ENCODE measurements at places on chromosomes 2 and 18.

DNA sequence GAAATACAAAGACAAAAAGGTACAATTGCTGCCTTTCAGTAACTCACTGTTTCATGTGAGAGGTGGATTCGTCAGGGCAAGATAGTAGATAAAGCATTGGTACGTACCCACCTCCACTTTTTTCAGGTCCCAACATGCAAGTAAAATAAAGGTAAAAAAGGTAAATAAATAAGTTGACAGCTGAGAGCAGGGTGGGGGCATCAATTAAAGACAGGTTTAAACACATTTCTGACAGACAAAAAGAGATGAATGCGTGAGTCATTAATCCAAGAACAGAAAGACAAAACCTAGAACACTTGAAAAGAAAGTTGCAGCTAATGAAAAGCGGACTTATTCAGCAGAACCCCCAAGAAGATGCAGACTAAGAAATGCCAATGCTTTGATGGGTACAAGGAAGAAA, 979.6 kb upstream of the CDH2 start:
- no peak for DNase-seq

- no peak for DNase-seq
Measured at GRCh38 chr2:150994076-150994475, 267.6 kb downstream of the RBM43 start.

GRCh38 chr2:200025717-200026116, 70.3 kb downstream of the MAIP1 start:
- DNase-seq: no peak

DNA sequence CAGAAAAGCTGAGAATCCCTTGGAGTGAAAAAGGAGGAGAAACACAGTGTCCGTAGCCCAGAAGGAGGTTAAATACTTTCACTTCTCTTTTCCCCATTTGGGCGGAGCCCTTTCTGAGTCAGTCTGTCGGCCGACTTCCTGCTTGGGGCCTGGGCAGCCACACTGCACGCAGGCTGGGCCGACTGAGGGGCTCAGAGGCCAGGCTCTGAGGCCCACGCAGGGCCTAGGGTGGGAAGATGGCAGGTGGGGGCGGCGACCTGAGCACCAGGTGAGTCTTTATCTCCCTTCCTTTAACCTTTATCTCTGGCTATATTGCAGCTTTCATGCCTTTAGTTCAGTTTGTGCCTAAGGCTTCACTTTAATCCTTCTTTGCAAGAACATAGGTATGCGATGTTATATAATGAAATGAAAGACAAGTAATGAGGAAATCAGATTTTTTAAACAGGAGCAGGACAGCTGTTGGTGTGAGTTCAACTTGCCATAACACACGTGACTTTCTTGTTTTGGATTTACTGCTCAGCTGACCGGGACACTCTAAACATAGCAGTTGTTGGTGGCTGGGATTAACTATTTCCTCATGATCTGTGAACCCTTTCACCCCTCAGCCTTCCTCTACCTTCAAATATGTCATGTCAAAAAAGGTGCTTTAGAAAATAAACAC, at the start of gene SP100:
TSS of gene SP100 (plus strand) at position 141 of the 661 bp plus-strand sequence. CDS start at position 237, 96 bp downstream.
- peak; percentile 80 for DNase-seq

GRCh38 chr2:170113168-170113894, 64.6 kb upstream of the MYO3B start:
- no peak for DNase-seq

DNA sequence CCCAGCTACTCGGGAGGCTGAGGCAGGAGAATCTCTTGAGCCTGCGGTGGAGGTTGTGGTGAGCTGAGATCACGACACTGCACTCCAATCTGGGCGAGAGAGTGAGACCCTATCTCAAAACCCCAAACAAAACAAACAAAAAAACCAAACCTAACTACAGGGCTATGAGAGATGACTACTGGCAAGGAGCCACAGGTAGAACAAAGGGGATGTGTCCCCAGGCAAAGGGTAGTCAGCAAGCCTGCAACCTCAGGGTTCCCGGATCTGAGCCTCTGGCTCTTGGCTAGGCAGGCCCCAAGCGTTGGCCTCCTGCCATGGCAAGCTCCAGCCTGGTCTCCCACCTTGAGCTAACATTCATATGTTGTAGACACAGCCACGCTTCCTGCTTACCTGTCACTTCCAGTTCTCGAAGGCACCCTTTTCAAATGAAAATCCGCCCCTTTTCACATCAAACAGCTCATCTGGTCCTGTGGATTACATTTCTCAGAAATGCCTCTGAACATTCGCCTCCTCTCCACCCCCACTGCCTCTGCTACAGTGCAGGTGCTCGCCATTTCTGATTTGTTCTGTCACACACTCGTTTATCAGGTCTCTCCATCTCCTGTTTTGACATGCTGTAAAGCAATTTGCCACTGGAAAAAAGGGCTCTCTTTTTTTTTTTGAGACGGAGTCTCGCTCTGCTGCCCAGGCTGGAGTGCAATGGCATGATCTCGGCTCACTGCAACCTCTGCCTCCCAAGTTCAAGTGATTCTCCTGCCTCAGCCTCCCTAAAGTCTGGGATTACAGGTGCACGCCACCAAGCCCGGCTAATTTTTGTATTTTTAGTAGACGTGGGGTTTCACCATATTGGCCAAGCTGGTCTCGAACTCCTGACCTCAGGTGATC, 13.1 kb upstream of the ACTR3 start:
- peak; percentile 46 for DNase-seq

- no peak for DNase-seq
Measured at GRCh38 chr18:12299862-12300261, 8.2 kb upstream of the TUBB6 start.

GRCh38 chr2:37098416-37099118, 14.2 kb downstream of the GPATCH11 start:
- DNase-seq: no peak

DNA sequence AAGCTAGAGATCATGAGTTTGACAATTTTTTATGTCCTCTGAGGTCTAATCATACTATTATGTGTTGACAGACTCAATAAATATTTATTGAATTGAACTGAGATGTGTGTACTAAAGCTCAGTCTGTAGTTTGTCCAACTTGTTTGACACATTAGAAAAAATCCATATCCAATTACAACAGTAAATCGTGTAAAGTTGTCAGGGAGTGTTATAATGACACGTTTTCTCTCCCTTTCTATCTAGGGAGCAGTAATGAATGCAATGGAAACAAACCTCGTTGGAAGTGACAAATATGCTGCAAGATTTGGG, 28.4 kb downstream of the ITGA4 start:
- no peak for DNase-seq

DNA sequence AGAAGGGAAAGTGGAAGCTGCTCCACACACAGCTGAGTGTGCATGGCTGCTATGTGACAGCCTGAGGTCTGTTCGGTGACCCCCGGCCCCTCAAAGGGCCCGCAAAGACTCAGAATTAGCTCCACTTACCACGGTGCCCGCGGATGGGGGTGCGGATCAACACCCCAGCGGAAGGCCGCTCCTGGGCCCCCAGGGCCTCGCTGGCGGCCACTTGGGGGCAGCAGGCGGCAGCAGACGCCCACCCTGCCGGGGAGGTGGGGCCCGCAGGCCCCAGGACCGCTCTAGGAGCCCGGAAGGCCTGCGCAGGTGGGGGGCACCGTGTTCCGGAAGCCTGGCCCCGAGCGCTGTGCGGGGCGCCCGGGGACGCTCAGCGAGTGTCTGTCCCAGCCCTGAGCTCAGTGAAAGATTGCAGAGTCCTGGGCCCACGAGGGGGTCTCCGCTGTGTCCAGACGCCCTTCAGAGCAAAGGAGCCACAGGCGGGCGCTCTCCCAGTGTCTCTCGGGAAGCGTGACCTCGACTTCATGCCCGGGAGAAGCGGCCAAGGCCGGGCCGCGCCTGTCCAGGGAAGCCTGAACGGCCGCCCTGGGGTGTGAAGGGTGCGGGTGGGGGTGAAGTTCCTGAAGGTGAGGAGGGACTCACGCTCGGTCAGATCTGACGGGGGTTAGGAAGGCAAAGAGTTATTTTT, 118.7 kb downstream of the VAPA start:
- DNase-seq: peak; percentile 60

DNA sequence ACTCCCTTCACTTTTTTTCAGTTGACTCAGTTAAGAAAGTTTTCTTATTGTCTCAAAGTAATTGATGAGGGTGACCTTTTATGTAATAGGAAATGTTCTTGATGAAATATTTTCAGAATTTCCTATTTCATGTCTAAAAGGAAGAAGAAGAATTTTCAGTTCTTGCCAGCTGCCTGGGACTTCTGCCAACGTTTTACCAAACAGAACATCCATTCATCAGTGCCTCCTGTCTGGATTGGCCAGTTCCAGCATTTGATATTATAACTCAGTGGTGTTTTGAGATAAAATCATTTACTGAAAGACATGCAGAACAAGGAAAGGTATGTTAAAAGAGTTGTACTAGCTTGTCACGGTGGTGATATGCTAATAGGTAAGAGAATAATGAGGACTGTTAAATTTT, 104.7 kb upstream of the MYO3B start:
- DNase-seq: no peak

DNA sequence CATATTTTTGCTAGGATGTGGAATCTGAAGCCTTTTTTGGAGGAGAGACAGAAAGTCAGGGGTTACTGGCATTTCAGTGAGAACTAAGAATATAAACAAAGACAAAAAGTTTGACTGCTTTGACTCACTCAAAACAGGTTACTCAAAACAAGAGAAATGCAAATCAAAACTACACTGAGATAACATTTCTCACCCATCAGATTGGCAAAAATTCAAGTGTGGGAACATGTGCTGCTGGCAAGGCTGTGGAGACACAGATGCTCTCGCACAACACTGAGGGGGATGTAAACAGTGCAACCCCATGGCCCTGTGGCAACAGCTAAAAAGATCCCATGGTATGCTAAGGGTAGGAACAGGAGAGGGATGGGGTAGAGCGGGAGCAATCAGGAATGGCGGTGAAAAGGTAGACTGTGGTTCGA, 86.6 kb downstream of the DTNB start:
- DNase-seq: no peak

- DNase-seq: no peak
Measured at GRCh38 chr2:223328578-223328977, 273.6 kb downstream of the SCG2 start.

GRCh38 chr2:19575641-19576040, 217.2 kb upstream of the OSR1 start:
- DNase-seq: no peak

DNA sequence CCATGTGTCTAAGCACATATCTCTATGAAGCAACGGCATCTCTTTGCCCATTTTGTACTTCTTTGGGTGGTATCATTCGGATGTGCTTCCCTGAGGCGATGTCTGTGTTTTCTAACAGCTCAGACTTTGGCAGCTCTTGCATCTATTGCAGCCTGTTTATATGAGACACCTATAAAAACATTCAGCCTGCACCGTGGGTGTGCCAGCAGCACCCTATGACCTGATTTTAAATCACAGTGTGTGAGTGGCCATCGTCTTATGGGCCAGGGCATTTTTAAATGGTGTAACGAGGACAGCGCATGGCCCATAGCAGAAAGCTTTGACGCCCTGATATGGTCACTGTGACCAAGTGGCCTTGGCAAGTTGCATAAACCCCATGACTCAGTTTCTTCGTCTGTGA, 12.9 kb downstream of the NPAS2 start:
- DNase-seq: no peak

DNA sequence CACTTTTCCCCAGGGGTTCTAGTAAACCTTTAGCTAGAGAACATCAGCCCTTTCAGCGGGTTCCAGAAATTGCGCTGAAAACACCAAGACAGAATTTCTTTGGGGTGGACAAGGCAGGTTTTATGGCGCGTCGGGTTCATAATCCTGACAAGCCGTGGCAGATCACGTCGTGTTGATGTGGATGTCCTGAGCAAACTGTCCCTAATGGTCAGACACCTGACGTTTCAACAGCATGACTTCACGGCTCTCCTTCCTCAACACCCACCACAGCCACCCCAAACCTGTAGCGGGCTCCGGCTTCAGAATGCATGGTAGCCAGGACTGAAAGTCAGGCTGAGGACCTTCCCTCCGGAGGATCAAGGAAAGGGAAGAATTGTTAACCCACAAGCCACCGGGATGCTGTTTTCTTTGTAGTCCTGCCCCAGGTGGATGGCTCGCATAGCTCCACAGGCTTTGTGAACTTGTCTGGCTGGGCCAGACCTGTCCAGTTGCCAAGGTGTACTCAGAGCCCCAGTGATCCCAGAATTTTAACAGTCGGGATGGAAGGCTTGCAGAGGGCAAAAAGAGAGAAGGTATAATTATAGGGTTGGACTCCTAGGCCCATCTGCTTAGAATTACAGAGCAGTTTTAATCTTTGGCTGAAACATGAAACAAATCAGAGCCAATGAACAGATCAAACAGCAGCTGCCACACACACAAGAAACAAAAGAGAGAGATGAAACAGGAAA, 1.5 kb downstream of the APCDD1 start:
- no peak for DNase-seq

GRCh38 chr2:239528146-239528545, 127.3 kb upstream of the HDAC4 start:
- DNase-seq: no peak

GRCh38 chr2:44083054-44083453, 85.6 kb upstream of the PPM1B start:
- DNase-seq: no peak

- DNase-seq: no peak
Measured at GRCh38 chr2:39481611-39482010, 44.5 kb upstream of the MAP4K3 start.

DNA sequence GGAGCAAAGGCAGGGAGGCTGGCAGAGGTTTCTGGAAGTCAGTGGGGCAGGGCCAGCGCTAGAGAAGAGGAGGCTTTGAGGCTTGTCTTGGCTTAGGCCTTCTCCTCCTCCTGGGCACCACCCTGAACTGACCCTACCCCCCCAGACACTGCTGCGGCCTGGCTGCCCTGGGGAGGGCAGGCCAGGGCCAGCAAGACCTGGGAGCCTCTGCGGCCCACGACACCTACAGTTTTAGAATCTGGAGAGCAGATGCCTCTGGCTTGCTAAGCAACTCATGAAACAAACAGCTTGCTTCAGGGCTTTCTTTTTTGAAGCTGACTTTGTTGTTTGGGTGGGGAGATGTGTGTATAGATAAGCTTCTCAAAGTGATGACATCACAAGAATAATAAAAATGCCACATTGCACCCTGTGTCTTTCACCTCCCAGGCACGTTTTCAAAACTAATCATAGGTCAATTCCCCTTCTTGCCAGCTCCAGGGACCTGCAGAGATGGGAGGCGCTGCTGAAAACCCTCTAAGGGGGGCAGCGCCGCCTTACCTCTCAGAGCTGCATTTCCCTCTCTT, 46.2 kb upstream of the SMAD7 start:
- DNase-seq: no peak

GRCh38 chr2:239200646-239201530, 199.9 kb downstream of the HDAC4 start:
- DNase-seq: peak; percentile 8

GRCh38 chr2:167929484-167929883, 317.9 kb downstream of the STK39 start:
- no peak for DNase-seq

DNA sequence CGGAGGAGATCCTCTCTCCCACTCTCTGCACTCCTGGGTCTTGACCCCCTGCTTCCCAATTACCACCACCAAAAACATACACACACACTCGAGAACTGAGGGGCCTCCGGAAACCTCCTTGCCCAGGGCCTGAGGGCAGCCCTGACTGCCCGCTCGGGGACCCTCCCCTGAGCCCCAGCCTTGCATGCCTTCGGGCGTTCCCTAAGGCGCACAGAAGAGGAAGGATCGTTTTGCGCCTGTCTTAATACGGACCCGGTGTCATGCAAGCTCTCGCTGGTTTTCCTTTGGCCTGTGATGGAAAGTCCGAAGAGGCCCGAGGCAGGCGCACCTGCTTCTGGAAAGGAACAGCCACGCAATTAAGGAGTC, 19.8 kb downstream of the POU3F3 start:
- no peak for DNase-seq

- DNase-seq: no peak
Measured at GRCh38 chr2:127954857-127955256, 69.1 kb upstream of the AMMECR1L start.

GRCh38 chr18:55650363-55650870, 62.4 kb upstream of the TCF4 start:
- no peak for DNase-seq

Data from activated CD8-positive, alpha-beta memory T cell treated with anti-CD3 and anti-CD28 coated beads, Interleukin-2, amount 50 U/mL, for 4 hours (primary cell).